GM12878 (cell line): ENCODE measurements at places on chromosomes 2 and 18.

DNA sequence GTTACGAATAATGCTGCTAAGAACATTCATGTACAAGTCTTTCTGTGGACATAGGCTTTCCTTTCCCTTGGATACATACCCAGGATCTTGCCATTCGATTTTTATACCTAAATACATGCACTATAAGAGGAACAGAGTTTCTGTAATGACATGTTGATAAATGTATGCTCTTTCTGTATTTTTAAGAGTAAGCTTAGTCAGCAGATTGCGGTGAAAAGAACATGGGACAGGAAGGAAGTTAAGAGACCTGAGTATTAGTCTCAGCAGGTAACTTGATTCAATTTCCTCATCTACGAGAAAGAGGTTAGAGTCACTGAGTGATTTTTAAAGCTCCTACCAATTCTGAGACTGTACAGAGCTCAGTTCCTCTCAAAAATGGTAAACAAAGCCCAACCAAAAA, 2.6 kb upstream of the TLK1 start:
- no peak for DNase-seq

DNA sequence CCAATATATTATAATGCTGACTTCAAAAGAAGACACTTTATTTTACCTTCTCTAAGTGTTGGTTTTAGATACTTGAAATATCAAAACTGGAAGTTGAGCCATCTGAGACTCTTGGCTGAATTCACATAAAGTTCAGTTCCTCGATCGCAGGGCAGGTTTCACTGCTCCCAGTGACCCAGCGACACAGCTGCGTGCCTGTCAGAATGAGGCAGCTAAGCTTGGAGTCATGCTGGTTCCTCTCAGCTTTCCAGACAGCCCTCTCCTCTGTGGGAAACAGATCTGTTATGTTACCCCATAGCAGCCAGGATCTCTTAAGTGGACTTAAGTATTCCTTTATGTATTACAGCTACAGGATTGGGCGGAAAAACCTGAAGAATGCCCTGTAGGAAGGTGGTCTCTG, 142.8 kb upstream of the ALPP start:
- no peak for DNase-seq

GRCh38 chr18:27461957-27462356, 276.8 kb upstream of the CHST9 start:
- no peak for DNase-seq

DNA sequence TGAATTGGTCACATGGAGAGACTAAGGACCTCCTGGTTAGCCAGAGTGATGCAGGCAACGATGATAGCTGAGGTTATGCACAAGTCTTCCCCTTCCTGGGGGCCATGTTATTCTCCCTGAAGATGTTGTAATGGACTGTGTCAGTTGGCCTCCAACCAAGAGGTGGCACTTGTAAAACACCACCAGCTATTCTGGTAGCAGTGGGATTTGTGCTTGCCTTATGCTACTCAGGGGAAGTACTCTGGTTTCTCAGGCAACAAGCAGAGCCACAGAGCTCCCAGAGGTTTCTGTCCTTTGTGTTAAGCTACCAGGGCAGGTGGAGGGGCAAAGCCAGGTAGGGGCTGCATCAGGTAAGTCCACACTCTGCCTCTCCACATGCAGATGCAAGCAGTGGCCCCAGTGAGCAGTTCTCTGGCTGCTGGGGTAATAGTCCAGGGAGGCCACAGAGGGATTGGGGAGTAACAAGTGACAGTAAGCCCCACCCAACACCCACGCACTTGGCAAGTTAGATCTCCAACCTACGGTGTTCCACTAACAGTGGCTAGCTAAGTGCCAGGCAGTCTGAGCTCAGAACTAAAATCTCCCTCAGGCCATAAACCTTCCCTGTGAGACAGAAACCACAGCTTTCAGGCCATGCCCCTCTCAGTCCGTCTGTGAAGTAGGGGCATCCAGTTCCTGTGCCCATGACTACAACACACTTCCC, 99.7 kb downstream of the RND3 start:
- DNase-seq, result no peak

DNA sequence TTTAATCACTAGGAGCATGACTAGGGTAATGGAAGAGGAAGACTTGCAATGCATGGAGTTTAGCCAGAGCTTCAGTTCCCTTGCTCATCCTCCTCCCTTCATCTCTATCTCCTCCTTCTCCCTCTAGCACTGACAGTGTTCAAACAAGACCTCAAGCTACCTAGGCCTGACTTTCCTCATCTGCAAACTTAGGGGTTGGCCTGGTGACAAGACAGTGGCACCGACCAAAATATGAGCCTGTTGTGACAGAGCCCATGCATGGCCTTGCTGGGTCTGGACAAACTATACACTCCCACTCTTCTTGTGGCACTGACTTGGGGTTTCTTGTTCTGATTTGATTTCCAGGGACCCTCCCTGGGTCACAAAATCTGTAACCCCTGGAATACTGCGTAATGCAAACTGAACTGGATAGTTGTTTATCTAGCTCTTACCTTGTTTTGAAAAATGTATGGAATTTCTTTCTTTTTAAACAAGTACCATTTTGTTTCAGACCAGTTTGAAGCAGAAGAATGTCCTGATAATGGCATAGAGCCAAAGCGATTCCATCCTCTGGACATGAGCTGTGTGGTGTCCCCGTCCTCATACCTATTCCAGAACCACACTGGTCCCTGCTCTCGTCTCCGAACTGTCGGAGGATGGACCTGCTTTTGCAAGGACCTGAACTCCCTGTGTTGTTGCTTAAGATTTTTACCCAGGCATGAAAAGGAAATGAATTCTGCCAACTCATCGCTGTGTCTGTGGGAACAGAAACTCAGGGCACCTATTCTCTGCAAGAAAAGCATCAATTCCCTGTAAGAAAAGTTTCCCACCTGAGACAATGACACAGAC, 33.4 kb upstream of the PPP4R1 start:
- DNase-seq, result peak; percentile 21

- no peak for DNase-seq
Measured at GRCh38 chr2:109205447-109205846, 76.4 kb downstream of the SH3RF3 start.

DNA sequence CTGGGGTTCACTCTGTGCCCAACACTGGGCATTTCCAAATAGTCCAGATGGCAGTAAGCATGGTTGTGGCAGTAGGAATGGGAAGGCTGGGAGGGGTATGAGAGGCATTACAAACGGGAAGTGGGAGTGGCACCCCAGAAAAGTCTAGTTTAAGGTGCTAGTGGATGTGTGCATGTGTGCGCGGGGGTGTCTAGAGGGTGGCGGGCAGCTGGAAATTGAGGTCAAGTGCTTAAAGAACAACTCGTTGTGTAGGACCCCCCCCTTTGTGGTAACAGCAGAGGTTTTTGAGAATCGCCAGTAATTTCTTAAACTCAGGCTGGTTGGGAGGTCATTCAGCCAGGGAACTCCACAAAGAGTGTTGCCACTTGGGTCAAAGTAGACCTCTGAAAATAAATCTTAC, 69.9 kb downstream of the RHBDD1 start:
- no peak for DNase-seq

DNA sequence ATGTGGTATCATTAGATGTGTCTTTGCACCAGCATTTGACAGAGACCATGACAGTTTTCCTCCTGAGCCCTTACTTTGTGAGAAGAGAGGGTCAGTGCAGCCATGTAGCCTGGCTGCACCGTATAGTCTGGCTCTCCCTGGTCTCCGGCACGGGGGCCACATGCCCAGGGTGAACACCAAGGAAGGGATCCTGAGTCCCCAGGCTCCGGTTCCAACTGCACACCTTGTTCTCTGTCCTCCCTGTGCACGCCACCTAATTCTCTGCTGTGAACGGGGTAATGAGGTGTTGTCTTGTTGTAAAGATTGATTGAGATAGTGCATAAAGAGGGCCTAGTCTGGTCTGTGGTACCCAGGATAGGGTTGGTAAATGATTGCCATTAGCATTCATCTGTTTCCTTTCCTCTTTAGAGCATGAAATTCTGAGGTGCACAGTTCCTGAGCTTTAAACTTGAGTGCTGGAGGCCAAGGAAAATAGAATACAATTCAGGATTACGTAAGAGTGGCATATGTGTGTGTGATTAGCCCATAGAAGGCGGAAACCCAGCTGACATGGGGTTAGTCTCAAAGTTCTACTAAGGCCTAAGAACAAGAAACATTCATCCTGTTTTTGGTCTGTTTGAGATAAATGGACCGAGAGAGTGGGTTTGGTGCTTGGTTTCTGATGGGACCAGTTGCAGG, 55.5 kb downstream of the NCK2 start:
- no peak for DNase-seq

GRCh38 chr2:45007961-45008295, 1.3 kb downstream of the SIX2 start:
- DNase-seq, result no peak

- no peak for DNase-seq
Measured at GRCh38 chr2:135299165-135299564, 231.9 kb downstream of the ZRANB3 start.

DNA sequence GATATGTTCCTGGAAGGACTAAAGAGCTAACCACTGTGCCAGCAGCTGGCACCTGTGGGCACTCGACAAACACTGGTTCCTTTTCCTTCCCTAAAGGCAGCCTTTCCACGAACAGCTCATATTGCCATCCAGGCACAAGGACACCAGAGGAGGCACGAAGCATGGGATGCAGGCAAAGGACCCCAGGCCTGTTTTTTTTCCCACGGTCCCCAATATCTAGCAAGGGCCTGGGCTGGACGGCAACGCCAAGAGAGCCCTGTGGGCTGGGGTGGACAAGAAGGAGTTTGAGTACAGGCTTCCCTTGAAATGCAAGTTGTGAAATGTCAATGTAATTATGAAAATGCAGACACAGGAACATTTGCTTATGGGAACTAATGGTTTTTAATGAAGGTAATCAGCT, 135.9 kb downstream of the CYP26B1 start:
- DNase-seq, result no peak

DNA sequence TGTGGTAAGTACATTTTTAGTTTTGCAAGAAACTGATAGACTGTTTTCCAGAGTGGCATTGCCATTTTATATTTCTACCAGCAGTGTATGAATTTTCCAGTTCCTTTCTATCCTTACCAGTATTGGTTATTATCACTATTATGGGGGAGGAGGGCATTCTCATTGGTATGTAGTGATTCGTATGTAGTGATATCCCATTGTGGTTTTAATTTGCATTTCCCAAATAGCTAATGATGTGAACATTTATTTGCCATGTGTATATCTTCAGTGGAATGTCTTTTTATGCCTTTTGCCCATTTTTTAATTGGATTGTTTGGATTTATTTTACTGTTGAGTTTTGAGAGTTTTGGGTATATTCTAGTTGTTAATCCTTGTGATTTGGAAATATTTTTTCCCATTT, 16.9 kb downstream of the EIF5B start:
- no peak for DNase-seq

DNA sequence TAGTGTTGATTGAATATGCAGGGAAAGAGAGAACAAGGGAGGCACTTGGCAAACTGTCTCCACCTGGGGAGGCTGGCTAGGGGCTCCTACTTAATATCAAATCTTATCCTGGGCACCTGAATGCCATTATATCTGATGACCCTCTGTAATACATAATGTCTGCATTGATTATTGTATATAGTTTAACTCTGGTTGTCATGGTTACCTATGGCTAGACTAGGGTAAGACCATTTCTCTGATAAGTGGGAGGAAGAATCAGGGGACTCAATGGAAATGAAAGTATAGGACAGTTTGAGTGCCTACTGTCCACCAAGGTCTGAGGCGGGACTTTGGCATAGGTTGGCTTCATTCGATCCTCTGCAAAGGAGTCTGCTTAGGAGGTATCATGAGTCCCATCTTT, 7.2 kb upstream of the TET3 start:
- DNase-seq, result no peak

GRCh38 chr2:26905341-26906198, 57.6 kb downstream of the DPYSL5 start:
- DNase-seq, result no peak

GRCh38 chr18:30106356-30106755, 936.2 kb downstream of the DSC3 start:
- no peak for DNase-seq

DNA sequence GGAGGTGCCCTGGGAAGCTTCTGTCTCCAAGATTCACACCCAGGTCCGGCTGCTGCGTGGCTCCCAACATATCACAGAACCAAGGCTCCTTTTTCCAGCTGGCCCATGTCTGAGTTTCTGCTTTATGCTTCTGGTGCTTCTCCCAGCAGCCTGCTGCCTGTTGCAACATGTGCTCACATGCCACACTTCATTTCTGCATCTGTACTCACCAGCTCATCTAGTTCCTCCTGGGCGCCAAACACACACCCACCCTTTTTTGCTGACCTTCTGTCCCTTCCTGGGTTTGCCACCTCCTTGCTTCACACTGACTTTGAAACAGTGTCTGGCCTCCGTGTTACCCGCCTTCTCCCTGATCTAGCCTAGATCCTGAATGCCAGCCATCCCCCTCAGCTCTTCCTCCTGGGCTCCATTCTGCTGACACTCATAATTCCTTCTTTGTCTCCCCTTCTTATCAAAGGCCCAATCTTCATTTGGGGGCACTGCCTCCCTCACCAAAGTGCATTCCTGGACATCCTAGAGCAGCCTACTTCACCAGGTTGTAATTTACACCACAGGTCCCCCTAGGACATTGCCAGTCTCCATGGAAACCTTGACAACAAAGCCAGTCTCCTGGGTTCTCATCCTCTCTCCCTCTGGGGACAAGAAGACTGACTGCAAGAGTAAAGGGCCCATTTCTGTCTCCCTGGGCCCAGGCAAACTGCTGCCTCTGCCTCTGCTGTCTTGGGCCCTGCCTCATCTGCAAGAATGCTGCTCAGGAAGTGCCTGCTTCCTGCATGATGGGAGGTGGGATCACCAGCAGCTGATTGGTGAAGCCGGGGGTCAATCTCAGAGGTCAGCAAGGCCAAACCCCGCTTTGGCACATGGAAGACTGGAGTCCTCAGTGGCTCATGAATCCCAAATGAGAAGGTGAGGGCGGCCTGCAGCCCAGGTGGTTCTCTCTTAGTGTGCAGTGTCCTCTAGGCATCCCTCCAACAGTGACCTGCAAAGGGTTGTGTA, 13.9 kb upstream of the PROM2 start:
- DNase-seq, result no peak

DNA sequence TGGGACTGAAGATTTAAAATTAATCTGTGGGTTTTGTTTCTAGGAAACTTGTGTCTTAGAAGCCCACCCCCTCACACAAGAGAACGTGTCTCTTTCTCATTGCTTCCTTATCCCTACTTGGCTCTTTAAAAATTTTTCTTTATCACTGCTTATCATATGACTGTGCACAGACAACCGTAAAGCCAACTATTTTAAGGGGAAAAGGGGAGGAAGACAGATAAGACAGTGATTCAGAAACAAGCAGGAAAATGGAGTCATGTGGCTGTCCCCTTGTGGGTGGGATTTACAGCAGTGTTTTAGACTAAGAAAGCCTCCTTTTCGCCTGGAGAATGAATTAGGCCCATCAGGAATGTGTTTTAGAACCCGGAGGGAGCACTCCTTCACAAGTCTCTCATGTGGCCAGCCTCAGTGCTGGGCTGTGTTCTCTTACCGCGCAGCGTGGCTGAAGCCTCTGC, 17.6 kb downstream of the PRKCE start:
- no peak for DNase-seq

- no peak for DNase-seq
Measured at GRCh38 chr2:210190345-210190744, 19.1 kb upstream of the KANSL1L start.
